ENCODE measurements at places on chromosomes 6 and 20.

- no peak for DNase-seq
Measured at GRCh38 chr20:6635034-6635736, 132.3 kb upstream of the BMP2 start.

GRCh38 chr6:143679041-143679440 is 1.3 kb downstream of the PHACTR2 start:
- DNase-seq: no peak

DNA sequence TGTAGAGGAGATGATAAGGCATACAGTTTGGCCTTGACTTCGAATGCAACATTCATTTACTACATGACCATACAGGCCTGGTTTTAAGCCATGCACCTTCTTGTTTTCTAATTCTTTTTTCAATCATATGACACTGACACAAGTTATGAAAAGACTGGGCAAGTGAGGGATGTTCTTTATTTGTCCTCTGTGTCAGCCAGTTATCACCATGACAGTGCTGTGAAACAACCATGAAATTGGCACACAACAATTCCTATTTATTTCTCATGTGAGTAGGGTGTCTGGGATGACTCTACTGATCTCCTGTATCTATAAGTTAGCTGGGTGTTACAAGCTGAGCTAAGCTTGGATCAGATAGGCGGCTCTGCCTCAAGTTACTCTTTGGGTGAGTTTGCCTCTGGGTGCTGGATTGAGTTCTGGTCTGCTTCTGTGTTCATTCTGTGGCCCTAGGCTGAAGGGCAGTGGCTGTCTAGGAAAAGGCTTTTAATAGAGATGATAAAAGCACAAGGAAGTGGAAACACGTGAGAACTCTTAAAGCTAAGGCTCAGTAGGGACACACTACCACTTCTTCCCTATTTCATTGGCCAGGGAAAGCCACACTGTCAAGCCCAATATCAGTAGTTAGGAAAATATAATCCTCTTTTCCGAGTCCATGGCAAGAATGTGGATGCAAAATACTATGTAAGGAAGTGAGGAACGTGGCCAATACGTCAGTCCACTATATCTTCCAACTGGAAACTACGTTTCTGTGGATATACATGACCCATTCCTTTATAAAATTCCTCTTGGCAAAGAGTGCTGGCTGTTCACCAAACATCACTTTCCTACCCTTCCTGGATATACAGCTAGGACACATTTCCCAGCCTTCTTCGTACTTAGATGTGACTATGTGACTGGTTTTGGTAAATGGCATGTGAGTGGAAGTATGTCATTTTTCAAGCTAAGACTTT is 126.2 kb upstream of the RNF24 start:
- DNase-seq: no peak

DNA sequence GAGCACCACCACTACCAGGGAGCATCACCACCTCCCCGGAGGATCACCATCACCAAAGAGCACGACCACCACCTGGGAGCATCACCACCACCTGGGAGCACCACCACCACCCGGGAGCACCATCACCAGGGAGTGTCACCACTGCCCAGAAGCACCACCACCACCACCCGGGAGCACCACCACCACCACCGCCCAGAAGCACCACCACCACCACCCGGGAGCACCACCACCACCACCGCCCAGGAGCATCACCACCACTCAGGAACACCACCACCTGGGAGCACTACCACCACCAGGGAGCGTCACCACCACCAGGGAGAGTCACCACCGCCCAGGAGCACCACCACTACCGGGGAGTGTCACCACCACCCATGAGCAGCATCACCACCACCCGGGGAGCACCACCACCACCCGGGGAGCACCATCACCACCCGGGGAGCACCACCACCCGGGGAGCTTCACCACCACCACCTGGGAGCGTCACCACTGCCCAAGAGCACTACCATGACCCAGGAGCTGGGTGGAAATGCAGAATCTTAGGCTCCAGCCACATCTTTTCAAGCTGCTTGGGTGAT is 237.3 kb downstream of the SOD2 start:
- no peak for DNase-seq

- DNase-seq: peak; percentile 5
Measured at GRCh38 chr6:105991561-105992314, 94.4 kb upstream of the PRDM1 start.

DNA sequence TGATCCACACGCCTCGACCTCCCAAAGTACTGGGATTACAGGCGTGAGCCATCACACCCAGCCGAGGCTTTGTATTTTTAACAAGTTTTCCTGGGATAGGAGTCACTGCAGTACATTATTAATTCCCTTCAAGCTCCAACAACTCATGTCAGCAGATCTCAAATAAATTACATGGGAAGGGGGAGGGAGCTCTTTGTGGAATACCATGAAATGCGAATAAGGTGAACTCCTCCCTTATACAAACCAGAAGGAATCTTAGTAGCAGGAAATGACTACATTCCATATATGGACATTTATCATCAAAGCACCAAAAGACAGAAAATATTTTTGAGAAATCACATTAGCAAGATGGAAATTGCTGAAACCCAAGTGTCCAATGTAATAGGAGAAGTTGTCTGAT is 2.9 kb downstream of the GSS start:
- DNase-seq: no peak

- no peak for DNase-seq
Measured at GRCh38 chr6:96923400-96923799, 1.1 kb upstream of the KLHL32 start.

DNA sequence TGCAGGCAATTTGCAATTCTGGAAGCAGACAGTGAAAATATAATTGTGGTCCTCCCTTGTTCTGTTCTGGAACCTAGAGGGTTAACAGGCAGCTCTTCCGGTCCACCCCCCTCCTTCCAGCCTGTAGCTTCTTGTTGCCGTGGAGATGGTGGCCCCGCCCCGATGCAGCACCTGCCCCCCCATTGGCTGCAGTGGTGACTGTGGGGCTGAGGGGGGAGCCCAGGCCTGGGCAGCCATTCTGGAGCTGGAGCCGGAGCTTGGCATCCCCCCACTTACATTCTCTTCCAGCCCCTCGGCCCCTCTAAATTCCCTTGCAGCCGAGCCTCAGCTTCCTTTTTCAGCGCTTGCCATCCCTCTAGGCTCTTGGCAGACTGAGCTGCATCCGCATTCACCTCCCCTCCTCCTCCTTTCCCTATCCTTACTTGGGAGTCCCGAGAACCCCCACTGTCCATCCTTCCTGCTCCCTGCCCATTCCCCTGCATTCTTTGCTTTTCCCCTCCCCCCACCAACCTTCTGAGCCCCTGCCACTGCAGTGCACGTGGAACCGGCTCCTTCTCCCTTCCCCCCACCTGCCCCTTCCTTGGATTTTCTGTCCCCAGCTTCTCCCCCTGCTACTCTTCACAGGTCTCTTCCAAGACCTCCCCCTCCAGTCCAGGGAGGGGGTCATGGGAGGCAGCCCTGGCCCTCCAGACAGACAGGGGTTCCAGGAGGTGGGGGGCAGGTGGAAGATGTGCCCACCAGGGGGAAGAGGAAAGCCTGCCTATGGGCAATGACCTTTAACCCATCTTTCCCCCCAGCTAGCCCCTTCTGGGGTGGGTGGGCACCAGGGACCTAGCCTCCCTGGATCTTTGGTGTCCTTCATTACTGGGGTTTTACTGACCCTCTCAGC is 11.4 kb downstream of the SYNGAP1 start:
- no peak for DNase-seq

DNA sequence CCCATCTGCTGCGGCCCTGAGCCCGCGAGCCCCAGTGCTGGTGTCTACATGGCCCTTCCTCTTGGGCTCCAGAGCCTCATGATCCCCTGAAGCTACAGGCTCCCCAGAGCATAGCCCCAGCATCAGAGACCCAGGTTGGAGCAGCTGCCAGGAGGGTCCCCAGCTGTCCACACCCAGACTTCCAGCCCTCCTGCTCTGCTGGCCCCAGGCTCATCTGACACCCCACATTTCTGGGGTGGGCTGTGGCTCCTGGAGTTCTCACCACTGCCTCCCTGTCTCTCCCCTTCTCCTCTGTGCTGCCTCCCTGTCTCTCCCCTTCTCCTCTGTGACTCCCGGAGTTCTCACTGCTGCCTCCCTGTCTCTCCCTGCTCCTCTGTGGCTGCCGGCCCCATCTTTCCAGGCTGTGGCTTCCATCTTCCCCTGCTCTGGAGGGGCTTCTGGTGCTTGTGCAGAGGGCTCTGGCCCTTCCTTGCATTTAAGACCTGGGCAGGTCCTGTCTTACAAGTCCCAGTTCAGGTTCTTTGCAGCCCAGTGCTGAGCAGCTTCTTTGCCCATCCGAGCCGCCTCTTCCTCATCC is 108.1 kb downstream of the ERMARD start:
- DNase-seq: no peak

GRCh38 chr20:20956513-20956931 is 149.6 kb downstream of the LINC00237 start:
- no peak for DNase-seq

DNA sequence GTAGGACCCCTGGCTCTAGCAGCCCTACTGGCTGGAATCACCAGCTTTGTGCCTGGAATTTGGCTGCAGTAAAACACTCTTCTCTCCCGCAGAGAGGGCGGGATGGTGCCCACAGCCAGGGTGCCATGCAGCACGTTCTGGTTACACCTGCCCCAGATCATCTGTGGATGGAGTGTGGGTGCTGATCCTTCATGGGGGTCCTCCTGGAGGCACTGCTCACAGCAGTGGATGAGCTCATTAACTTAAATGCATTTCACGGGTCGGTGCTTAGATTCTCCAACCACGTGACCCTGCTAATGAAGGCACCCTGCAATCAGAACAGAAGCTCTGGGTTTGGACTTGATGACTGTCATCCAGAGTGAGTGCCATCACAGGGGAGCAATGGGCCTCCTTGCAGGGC is 138.6 kb upstream of the AFDN start:
- no peak for DNase-seq

DNA sequence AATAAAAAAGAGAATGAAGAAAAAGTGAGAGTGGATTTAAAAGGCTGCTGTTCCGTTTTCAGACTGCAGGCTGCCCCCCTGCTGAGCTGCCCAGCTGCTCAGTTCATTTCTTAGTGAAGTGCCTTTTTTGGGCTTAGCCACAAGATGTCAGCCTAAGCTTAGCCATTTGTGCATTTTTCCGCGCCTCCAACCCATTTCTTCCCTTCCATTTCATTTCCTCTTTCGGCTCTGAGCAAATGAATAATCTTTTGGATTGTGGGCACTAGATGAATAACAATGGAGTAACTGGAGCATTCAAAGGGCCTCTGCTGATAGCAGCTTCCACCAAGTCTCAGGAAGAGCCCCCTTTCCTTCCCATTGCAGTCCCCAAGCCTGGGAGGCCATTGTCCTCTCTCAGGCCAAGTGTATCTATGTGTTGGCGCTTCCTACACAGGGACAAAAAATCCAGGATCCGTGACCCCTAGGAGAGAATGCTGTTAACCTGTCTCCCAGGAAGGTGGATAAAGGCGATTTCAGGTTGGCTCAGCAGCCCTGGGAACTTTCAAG is 83.5 kb upstream of the SPTLC3 start:
- DNase-seq: peak; percentile 3

DNA sequence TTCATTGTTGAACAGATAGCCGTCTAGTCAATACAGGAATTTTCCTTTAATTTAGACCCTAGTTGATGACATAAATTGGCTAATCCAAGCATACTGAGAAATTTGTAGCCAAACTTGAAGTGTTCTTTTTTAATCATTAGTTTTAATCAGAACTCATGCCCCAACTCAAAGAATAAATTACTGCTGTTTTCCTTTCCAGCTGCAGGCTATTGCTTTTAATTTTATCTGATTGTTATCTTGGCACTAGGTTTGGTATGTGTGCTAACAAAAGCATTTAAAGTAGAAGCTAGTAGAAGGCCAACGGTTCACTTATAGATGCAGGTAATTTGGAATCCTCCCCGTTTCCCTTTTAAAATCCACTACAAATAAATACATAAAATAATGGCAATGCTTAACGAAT is 188.5 kb downstream of the CD109 start:
- DNase-seq: no peak

DNA sequence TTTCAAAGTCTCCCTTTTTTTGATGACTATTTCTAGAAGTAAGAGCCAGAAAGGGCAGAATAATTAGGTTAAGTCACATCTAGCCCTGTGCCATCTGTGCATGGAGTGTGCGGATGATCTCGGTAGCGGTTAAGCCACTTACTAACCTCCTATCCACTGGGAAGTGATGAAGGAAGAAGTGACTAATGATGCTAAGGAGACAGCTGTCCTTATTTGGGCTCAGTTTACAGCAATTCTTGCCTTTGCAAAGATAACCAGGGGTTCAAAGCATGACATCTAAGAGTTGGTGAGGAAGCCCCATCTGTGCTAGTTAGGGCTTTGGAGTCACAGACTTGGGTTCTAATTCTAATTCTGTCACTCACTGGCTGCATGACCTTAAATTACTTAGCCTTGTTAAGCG is 62.4 kb upstream of the RREB1 start:
- DNase-seq: no peak

GRCh38 chr6:158322400-158322723 is 10.1 kb downstream of the TULP4 start:
- no peak for DNase-seq

DNA sequence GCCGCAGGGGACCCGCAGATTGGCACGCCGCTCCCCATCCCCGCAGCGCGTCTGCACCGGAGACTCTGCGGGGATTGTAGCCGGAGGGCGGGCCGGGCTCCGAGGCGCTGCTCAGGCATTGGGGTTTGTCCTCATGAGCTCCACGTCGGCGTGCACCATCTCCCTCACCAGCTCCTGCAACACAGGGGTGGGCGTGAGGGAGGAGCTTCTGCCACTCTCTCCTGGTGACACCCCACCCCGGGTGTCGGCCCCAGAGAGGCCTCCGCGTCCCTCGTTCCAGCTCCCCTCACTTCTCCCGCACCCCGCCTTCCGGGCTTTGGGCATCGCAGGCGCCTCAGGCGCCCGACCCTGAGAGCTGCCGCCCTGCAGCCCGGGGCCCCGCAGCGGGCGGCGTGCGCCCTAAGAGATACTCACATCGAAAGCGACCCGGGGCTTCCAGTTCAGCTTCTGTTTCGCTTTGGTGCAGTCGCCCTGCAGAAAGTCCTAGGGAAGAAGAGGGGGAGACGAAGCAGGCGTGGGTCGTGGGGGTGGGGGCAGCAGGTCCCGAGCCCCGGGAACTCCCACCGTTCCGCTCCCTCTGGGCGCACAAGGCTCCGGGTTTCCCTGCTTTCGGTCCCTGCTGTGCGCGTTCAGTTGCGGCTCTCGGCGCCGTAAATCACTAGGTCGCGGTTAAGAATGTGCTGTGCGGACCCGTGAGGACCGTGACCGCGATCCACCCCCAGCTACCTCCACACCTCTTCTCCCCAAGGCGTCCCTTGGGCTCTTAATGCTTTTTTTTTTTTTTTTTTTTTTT is 14.5 kb downstream of the FOXC1 start:
- no peak for DNase-seq

- no peak for DNase-seq
Measured at GRCh38 chr6:124282541-124282940, 478.9 kb downstream of the NKAIN2 start.

DNA sequence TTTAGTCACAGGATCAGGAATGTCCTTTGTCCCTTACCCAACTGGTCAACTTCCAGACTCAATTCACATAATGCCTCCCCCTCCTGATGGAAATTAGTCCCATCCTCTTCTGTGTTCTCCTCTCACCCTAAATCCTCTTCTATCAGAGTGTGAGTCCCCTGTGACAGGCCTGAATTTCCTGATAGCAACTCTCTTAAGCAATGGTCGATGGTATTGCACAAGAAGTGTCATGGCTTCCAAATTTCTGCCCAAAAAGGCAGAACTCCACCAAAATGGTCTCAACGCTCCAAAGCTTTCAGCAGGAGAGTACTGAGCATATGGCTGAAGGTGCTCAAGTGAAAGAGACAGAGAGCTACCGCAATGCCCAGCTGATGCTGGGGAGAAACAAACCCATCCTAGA is 2.4 kb downstream of the PREP start:
- no peak for DNase-seq

GRCh38 chr6:37052027-37052628 is 46.7 kb downstream of the FGD2 start:
- no peak for DNase-seq

GRCh38 chr20:33296206-33296605 is 13.2 kb downstream of the BPIFB1 start:
- DNase-seq: no peak

Data from stimulated activated CD8-positive, alpha-beta memory T cell treated with anti-CD3 and anti-CD28 coated beads, Interleukin-4, amount 100 ng/mL, for 4 hours (primary cell).